ENCODE measurements at places on chromosomes 11 and 22.

- DNase-seq: no peak
Observed at GRCh38 chr11:107505647-107506225, 48.1 kb upstream of the CWF19L2 start.

DNA sequence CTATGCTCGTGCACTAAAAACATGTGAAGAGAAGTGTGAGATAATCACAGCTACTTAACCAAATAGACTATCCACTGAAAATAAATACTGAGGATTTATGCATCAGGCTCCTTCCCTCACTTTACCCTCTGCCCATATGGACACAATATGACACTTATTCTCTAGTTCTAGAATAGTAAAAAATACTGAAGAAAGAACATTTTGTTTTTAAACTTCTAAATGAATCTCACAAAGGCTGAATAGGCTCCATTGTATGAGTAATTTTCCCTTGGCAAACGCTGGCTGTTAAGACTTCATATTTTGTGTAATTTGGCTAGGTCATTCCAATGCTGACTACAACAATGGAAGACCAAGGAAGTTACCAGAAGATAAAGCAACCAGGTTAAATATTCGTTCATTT is 9.9 kb downstream of the HPS5 start:
- DNase-seq: no peak

DNA sequence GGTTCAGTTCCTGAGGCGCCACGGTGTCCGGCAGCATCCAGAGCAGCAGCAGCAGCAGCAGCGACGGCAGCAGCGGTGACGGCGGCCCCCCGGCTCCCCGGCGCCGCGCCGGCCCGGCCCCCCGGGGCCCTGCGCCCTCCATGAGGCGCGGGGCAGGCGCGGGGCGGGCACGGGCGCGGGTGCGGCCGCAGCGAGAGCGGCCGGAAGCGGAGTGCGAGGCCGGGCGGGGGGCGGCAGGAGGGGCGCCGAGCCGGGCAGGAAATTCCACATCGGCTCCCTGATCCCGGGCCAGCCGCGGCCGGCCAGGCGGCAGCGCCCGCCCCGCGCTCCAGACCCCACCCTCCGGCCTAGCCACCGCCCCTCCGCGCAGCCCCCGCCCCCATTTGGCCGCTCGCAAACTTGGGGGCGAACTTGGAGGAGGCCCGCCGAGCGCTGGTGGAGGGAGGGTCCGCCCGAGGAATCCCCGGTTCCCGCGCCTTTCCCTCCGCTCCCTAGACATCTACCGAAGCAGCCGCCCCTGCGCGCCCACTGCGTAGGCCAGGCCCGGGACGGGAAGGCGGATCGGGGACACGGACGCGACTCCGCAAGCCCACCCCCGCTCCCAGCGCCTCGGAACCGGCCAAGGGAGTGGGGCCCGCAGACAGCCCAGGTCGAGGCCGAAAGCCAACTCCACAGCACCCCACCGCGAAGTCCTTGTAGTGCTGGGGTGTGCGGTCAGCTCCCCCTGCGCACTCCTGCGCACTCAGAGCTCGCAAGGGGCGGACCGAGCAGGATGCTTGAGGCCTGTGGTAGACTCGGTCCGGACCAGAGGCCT is at the start of gene SCARF2:
Gene SCARF2 (minus strand): TSS at position 213 of the 814 bp plus-strand sequence. CDS start 71 bp downstream, at position 142.
- DNase-seq: peak; percentile 58

GRCh38 chr11:859394-860131 is 16.9 kb downstream of the TSPAN4 start:
- no peak for DNase-seq

DNA sequence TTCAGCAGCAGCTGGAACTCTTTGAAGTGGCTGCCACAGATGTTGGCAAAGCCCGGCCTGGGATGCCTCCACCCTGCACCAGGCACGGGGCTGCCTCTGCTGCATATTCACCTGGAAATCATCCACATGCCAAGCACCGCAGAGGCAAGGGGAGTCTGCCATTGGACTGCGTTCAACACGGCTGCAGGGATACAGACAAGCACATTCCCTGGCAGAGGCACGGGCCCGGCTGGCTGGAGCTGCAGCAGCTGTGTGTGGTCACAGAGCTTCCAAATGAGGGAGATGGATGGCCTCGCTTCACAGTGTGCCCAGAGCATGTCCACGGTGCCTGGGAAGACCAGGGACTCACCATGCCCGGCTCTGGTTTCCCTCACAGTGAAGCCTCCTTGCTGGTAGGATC is 1378.9 kb downstream of the TBC1D22A start:
- DNase-seq: no peak

DNA sequence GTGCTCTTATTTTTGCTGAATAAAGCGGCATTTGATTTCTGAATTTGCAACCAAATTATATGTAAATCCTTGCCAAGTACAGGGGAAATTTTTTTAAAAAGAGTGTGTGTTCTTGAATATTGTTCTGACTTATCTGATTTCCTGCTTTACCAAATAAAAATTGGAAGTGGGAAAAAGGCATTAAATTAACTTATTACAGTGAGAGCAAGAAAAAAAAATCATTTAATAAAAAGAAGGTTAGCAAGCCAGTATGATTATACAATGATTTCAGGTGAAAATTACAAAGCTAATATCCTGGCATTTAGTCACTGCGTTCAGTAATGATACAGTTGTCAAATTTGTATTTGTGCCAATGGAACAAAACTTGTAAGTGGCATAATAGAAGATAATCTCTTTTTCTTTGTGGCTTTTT is 82.1 kb upstream of the PPARA start:
- DNase-seq: no peak

DNA sequence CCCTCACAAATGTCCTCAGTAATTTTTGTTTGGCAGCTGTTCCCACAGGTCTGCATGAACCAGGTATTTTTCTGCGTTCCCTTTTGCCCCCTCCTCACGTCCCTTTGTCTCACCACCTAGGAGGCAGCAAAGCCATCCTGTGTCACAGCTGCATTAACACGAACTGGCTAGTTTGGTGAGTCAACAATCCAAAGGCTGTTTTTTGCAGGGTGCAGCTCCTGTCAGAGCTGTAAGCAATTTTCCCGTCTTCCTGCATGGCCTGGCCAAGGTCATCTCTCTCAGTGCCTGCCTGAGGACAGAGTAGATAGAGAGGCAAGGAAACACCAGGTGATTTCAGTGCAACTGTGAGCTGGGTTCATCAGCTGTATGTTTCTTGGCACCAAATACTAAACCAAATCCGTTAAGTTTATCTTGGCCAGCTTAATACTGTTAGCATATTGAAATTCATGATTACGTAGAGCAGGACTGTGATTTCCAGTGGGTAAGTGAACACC is 20.6 kb upstream of the VSIG10L2 start:
- no peak for DNase-seq

GRCh38 chr11:118164885-118165284 is 11.6 kb downstream of the SCN2B start:
- DNase-seq: no peak

DNA sequence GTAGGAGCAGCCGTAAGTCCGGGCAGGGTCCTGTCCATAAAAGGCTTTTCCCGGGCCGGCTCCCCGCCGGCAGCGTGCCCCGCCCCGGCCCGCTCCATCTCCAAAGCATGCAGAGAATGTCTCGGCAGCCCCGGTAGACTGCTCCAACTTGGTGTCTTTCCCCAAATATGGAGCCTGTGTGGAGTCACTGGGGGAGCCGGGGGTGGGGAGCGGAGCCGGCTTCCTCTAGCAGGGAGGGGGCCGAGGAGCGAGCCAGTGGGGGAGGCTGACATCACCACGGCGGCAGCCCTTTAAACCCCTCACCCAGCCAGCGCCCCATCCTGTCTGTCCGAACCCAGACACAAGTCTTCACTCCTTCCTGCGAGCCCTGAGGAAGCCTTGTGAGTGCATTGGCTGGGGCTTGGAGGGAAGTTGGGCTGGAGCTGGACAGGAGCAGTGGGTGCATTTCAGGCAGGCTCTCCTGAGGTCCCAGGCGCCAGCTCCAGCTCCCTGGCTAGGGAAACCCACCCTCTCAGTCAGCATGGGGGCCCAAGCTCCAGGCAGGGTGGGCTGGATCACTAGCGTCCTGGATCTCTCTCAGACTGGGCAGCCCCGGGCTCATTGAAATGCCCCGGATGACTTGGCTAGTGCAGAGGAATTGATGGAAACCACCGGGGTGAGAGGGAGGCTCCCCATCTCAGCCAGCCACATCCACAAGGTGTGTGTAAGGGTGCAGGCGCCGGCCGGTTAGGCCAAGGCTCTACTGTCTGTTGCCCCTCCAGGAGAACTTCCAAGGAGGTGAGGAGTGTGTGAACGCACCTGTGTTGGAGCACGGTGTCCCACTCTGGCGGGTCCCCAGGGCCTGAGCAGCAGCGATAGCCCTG is at the start of gene TAGLN:
Gene TAGLN (plus strand): TSS at position 318 of the 863 bp plus-strand sequence. CDS start 3,644 bp downstream, outside the sequence.
- no peak for DNase-seq

GRCh38 chr22:20625270-20625669 is 117.9 kb downstream of the MED15 start:
- DNase-seq: no peak

DNA sequence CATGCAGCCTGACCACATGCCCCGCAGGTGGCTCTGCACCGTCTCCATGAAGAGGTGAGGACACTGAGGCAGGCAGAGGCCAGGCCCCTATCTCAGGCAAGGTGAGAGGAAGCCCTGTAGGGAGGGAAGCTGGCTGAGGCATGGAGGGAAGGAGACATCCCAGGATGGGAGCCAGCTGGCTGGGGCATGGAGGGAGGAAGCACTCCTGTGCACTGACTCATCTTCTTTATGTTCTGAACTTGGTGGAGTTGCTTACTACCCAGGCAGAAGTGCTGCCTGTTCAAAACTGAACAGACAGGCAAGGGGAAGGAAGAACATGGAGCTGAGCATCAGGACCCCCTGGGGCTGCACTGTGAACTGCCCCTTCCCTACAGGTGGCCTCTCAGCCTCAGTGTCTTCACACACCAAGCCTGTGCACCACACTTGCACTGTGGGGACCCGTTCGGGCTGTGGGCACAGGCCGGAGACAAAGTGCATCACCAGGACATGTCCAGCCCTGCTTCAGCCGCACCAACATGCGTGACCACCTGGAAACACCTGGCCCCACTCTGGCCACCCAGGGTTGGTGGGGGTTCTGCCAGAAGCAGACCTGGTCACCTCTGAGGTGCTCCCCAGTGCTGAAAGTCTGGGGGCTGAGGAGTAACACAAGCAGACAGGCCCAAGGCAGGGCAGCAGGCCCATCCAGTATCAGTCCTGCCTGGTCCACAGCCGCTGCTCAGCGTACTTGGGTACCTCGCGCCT is 55.5 kb downstream of the DGCR2 start:
- no peak for DNase-seq
